NCI-H1694 (cell line): ENCODE measurements at places on chromosomes 6 and 20.

GRCh38 chr20:38450412-38450975 is 15.4 kb upstream of the SNHG17 start:
- DNase-seq = no peak

- no peak for DNase-seq
Measured at GRCh38 chr6:163991321-163991720, 576.8 kb downstream of the QKI start.

DNA sequence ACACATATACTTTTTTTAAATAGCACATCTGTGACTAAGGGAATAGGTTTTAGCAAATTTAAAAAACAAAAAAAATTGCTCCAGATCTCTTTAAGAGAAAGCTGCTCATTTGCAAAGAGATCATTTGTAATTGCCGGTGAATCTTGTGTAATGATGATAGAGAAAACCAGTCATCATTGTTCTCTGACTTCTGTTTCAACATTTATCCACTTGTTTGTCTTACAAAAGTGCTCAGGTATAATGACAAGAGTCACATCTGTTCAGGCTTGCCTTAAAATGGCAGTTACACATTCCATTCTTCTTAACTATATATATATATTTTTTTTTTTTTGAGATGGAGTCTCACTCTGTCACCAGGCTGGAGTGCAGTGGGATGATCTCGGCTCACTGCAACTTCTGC is 165.2 kb downstream of the AIG1 start:
- no peak for DNase-seq

DNA sequence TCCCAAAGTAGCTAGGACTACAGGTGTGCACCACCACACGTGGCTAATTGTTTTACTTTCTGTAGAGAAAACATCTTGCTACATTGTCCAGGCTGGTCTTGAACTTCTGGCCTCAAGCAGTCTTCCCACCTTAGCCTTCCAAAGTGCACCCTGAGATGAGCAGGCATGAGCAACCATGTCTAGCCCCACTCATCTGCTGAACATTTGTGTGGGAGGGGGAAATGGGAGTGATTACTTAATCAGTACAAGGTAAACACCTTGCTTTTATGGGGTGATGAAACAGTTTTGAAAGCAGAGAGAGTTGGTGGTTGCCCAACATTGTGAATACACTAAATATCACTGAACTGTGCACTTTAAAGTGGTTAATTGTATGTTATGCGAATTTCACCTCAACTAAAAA is 5.3 kb downstream of the APMAP start:
- no peak for DNase-seq

DNA sequence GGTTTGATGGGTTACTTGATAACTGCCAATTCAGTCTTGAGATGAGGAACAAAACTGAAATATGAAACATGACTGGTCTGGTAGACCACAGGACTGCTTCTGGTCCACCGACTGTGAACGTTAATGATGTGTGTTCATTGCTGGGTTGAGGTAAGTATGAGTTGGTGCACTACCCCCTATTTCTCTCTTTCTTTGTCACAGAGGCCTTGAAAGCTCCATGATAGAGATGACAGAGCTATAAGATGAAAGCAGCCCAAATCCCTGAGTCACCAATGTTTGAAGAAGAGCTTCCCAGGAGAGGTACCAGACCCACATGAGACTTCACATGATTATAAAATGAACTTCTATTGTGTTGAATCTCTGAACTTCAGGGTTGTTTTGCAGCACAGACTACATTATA is 555.5 kb downstream of the PTPRT start:
- no peak for DNase-seq

DNA sequence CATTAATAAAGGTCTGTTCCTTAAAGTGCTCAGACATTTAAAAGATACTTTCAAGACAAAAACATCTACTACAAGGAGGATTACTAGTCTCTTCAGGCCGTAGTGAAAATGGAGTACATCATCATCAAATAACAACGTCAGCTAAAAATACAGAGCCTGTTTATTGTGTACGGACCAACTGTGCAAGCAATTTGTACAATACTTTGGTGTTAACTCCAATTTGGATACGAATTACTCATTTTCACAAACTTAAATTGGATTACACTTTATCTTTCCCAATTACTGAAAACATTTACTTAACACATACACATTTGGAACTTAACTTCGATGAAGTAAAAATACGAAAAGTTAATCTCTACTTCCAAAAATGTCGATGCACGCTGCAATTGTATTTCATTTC is 802 bp downstream of the CYP39A1 start:
- DNase-seq = no peak

DNA sequence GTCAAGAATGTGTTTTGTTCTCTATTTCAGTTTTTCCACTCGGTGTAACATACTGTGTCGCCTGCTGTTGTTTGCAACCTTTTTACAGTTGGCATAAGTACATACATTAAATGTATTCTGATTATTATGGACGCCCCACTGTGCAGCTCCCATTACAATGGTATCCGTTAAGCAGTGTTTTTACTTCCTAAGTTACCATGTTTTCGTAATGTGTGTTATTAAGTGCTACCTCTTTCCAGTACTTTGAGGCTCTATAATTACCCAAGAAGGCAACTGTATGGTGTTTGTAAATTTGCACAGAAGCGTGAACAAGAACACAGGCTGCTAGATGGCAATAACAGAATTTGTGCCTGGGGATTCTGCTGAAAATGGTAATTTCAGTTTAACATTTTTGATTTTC is 568.0 kb upstream of the MARCKS start:
- DNase-seq = no peak

DNA sequence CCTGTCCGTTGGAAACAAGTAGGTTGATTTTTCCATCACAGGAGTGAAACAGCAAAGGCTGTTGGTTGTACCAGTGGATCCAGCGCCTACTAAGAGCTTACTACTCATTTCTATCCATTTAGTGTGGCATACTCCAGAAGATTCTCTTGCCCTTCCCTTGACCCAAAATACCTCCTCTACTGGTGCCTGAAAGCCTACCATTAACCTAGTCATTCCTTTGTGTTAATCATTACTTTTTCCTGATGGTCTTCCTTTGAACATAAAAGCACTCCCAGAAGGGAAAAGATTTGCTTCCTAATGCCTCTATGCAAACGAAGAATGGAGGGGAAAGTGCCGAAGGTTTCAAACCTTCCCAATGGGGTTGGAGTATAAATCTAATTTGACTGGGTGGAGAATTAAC is 123.3 kb downstream of the QRSL1 start:
- no peak for DNase-seq

- no peak for DNase-seq
Measured at GRCh38 chr6:90691823-90692222, 105.0 kb upstream of the MAP3K7 start.

- DNase-seq = no peak
Measured at GRCh38 chr6:5294392-5295211, 33.3 kb downstream of the FARS2 start.

GRCh38 chr6:4434655-4435054 is 299.3 kb upstream of the ECI2 start:
- no peak for DNase-seq

DNA sequence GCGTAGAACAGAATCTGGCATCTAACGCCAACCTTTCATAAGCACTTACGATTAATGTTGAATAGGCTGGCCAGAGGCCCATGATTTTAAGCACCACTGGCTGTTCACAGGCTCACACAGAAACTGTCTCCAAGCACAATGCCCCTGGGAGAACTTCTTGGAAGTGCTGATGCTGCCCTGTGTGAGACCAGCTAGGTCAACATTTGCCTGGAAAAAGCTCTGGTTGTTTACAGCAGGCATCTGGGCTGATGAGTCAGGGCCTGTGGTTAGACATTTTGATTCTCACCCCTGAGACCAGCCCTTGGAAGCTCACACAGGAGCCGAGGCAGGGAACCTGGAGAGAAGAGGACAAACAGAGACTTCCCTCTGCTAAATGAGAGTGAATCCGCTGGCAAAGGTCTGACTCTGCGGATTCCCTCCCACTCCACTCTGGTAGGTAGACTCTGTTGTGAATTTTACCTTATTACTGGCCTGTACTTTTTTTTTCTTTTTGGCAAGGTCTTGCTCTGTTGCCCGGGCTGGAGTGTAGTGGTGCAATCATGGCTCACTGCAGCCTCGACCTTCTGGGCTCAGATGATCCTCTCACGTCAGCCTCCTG is 6.8 kb upstream of the SULF2 start:
- peak; percentile 36 for DNase-seq

DNA sequence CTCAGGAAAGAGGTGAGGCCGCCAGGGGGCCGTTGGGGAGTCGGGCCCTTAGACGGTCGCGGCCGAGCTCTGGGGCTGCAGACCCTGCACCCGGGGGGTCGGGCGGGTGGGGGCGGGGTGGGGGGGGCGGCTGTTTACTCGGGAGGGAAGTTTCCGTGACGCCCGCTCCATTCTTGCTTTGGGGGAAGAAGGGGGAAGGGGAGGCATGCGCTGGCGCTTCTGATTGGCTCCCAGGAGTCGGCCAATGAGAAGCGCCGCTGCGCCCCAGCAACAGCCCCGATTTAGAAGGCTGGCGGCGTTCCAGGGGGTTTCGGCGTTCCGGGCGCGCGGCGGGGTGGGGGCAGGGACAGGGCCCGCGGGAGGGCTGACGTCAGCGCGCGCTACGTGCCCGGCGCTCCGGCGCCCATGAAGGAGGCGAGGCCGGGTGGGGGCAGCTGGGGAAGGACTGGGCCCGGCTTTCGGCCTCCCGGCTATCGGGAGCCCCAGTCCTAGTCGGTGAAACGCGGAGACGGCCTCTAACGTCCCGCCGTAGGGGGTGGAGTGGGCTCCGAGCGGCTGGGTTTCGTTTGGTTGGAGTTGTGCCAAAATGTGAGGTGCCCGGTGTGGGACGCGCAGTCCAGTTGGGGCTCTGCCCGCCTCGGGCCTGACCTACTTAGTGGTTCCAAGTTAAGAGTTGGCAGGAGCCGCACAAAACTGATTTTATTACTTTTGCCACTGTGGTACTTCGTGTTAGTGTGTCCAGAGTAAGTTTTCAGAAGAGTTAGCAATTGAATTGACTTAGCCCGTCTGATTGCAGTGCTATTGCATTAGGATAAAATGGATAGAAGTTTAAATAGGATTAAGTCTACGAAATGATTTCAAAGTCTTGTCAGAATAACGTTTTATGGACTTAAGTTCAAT is 1.1 kb downstream of the PNRC1 start:
- peak; percentile 90 for DNase-seq

GRCh38 chr6:56732517-56732916 is 89.8 kb upstream of the DST start:
- DNase-seq = no peak

GRCh38 chr20:34567892-34568865 is 9.7 kb downstream of the MAP1LC3A start:
- no peak for DNase-seq

DNA sequence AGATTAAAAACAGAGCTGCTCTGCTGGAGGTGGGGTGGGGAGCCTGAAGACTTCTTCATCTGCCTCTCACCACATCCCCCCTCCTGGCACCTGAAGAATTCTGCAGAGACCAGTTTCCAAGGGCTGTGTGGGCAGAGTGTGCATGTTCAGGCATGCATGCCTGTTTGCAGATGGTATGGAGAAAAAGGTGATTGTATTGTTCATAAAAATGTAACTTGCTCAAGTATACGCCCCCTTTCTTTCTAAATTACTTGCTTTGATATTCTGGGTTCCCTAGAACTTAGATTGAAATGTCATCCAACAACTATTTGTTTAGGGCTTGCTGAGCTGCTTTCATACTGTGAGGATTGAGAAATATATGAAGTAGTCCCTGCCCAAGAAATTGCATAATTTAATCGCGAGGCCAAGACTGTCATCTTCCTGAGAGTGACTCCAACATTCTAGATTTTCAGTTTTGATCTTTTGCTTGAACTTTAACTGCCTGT is 83.6 kb downstream of the LCA5 start:
- DNase-seq = no peak

DNA sequence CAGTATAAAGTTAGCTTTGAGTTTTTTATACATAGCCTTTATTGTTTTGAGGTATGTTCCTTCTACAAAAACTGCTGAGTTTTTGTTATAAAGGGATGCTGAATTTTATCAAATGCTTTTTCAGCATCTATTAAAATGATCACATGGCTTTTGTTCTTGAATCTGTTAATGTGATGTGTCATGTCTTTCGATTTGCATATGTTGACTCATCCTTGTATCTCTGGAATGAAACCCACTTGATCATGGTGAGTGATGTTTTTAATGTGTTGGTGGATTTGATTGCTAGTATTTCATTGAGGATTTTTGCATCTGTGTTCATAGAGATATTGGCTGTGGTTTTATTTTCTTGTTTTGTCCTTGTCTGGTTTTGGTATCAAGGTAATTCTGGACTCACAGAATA is 24.7 kb upstream of the BLCAP start:
- no peak for DNase-seq

- no peak for DNase-seq
Measured at GRCh38 chr20:5979801-5980200, 29.3 kb downstream of the MCM8 start.

- DNase-seq = no peak
Measured at GRCh38 chr6:89596056-89596455, 42.5 kb downstream of the LYRM2 start.

DNA sequence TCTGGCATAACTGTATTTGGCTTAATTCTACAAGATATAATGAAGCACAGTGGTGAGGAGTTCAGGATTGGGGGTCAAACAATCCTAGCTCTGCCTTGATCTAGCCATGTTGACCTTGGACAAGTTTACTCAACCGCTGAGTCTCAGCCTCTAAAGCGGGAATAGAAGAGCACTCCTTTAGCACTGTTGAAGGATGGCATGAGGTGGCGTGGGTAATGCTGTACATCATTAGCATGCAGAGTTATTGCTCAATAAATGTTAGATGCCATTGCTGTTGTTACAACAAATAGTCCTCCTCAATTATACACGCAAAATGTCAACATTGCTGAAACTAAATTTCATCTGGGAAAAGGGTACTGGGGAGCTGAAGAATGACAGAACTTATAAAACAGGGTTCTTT is 78.6 kb downstream of the KIF13A start:
- DNase-seq = no peak

DNA sequence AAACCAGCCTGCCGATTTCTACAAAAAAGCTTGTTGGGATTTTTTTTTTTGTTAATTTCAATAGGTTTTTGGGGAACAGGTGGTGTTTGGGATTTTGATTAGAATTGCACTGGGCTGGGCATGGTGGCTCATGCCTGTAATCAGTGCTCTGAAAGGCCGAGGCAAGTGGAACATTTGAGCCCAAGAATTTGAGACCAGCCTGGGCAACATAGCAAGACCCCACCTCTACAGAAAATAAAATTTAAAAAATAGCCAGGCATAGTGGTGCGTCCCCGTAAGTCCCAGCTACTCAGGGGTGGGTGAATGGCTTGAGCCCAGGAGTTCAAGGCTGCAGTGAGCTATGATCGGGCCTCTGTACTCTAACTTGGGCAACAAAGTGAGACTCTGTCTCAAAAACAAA is 40.5 kb upstream of the ASF1A start:
- no peak for DNase-seq

- DNase-seq = no peak
Measured at GRCh38 chr6:109445382-109445781, 4.9 kb downstream of the SMPD2 start.

GRCh38 chr20:61447952-61448351 is 195.9 kb downstream of the CDH4 start:
- DNase-seq = no peak

GRCh38 chr6:11767978-11768756 is 10.4 kb downstream of the ADTRP start:
- DNase-seq = no peak
